CD4-positive, alpha-beta T cell treated with Interleukin-21 for 1 hour (primary cell): ENCODE measurements at places on chromosomes 1 and 21.

DNA sequence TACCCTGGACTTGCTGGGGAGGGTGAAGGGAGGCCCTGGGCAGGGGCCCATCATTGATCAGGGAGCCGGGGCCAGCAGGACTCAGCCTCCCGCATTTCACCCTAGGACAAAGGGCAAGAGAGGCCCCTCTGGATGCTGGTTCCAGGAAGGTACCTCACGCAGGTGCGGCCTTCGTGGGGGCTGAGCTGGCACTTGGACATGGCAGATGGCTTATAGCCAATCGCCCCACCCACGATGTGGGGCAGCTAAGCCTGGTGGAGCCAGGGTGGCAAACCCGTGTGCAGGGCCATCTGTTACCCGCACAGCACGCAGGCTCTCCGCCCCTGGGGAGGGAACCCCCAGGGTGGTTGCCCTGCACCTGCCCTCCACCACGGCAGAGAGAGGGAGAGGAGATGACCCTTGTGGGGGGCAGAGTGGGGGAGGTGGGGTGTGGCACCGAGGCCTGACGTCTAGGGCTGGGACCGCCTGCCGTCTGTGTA lies 2.5 kb downstream of the TFF3 start:
- no peak for DNase-seq

DNA sequence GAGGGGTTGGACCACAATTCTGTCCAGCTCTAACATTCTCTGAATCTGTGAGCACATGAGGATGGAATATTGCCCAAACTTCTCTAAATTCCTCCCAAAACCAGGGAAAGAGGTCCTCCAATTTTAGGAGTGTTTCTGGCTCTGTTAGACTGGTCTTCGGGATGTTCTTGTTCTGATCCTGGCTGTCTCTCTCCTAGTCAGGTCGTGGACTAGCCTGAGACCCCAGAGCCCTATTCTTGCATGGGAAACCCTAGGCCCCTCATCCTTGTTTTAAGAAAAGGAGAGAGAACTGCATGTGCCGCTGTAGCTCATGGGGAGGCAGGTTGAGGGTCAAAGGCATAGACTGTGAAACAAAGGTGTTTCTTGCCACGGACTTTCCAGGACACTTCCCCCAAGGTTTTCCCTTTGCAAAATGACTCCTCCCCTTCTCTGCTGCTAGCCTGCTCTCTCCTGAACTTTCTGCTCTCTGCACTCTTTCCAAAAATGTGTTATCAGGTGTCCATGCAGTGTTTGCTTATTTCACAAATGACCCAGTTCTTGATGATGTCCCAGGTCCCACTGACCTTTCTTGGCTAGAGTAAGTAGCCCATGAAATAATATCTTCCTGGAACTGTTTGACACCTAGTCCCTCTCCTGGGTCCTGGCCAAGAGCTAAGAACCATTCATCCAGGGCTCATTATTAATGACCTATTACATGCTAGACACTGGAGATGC lies 29.3 kb upstream of the RD3 start:
- no peak for DNase-seq

DNA sequence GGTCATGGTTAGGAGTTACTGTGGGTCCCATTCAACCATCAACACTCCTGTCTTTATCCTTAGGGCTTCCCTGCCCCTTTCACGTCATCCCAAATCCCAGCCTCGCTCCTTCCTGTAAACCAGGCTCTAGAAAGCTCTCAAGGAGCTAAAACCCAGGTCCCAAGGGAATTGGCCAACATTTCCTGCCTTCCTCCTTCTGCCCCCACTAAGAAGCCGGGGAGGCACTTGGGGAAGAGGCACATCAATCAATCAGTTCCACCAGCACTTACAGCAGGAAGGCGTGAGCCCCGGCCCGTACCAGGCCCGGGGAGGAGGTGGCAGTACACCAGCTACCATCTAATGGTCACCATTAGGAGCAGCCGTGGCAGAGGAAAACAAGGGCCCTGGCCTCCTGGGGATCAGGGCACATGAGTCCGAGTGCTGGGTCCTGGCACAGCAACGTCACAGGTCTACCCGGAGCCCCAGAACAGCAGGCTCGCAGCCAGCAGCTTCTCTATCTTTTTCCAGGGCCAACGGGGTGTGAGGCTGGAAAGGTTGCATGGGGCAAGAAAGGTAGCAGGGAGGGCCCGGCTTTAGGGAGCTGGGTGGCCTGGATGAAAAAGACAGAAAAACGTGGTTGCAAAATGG lies 108.6 kb downstream of the CASZ1 start:
- no peak for DNase-seq

DNA sequence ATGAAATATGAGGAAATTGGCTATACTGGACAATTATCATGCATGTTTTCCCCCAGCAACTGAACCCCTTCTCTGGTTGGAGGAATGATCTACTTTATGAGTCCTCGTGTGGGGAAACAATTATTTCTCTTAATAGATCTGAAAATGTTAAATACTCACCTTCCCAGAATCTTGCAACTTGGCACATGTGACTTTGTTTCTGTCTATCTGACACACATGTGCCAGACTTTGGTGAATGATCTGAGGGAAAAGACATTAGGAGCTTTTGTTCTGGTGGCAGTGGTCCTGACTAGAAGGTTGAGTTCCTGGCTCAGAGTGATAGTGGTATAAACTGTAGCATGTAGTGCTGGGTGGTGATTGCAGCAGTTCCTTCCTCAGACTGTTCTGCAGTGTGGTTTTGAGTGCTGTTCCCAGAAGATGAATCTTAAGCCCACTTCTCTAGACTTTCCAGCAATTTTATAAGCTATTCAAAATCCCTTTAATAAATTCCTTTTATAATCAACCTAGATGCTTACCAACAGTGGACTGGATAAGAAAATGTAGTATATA lies 59.3 kb upstream of the B3GALNT2 start:
- DNase-seq = no peak

DNA sequence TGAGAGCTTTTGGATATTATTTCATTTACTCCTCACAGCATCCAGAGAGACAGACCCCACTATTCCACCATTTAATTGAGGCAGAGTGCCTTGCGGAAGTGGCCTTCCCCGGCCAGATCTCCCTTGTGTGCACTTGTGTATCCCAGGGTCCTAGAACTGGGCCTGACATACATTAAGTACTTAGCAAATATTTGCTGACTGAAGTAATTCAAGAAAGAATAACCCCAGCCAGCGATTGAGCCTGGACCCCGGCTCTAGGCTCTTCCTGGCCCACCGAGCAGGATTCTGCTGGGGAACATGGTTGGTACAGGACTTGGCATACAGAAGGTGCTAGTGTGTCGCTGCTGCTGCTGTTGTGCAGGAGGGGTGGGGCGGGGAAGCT lies 8.4 kb downstream of the DMRTA2 start:
- DNase-seq = no peak

DNA sequence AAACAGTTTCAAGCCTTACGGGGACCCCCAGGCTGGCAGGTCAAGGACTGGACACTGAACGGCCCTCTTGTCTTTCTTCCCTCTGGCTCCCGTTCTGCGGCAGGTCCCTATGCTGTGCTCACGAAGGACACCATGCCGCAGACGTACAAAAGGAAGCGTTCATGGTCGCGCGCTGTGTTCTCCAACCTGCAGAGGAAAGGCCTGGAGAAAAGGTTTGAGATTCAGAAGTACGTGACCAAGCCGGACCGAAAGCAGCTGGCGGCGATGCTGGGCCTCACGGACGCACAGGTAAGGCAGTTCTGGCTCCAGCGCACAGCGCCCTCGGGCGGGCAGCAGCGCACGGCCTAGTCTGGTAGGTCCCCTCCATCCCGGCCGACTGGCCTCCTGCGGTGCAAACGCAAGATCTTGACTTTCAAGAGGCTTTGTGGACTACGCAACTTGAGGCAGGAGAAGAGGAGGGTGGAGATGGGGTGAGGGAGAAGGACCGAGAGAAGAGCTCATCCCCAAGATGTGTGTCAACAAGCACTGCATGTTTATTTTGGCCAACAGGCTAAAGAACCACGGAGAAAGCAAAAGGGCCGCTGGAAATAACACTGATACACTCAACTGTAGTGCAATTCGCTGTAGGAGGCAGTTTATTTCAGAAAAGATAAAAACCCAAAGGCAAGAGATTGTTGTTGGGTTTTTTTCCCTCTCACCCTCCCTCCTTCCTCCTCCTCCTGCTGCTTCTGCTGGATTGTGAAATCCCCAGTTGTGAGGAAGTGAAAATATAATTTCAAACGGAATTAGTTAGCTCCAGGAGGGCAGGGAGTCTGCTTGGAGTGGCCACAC lies 3.0 kb downstream of the HLX start:
- DNase-seq = no peak

DNA sequence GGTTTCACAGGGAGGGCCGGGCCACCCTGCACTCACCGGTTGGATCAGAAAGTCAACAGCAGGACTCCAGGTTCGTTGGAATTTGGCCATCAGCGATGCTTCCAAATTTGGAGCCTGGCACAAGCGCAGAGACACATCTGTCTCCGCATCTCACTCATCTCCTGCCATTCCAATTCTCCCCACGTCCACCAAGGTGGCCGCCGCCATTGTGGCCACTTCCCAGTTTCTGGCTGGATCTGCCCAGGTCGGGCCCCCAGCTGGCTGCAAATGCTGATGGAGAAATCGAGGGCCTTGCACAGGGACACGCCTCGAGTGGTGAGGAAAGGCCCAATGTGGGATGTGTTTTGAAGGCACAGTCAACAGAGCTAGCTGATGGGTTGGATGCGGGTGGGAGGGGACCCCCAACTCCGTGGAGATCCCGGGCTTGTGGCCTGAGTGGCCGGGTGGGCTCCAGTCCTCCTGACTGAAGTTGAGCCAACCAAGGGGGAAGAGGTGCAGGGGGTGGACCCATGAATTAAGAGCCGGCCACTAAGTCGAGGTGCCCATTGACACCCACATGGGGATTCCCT lies 102.7 kb downstream of the CRYAA start:
- no peak for DNase-seq

- no peak for DNase-seq
Observed at GRCh38 chr1:71324671-71325267, 243.9 kb upstream of the ZRANB2 start.

- DNase-seq = no peak
Observed at GRCh38 chr21:17711896-17712295, 99.2 kb upstream of the BTG3 start.

DNA sequence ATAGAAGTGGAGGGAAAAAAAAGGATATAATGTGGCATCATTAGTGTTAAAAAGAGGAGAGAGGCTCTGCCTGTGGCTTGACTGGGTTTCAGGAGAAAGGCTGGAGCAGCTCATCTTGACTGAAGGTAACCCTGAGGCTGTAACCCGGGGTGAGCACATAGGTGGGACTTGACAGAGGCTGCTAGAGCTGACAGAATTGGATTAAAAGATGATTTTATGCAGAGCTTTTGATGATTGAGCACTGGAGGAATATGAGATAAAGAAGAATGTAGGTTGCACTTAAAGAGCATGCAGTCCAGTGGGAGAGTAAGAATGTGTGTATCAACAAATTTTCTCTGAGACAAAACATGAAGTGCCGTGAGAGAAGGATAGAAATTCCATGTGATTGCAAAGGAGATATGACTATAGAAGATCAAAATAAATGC lies 17.3 kb downstream of the LAMC1 start:
- no peak for DNase-seq
